ENCODE measurements at places on chromosomes 3 and 15.

GRCh38 chr15:54987881-54988280, 208.9 kb downstream of the RSL24D1 start:
- DNase-seq = no peak

GRCh38 chr3:28124882-28125281, 116.5 kb upstream of the CMC1 start:
- no peak for DNase-seq

- no peak for DNase-seq
Observed at GRCh38 chr3:112736805-112737566, 96.0 kb upstream of the CCDC80 start.

DNA sequence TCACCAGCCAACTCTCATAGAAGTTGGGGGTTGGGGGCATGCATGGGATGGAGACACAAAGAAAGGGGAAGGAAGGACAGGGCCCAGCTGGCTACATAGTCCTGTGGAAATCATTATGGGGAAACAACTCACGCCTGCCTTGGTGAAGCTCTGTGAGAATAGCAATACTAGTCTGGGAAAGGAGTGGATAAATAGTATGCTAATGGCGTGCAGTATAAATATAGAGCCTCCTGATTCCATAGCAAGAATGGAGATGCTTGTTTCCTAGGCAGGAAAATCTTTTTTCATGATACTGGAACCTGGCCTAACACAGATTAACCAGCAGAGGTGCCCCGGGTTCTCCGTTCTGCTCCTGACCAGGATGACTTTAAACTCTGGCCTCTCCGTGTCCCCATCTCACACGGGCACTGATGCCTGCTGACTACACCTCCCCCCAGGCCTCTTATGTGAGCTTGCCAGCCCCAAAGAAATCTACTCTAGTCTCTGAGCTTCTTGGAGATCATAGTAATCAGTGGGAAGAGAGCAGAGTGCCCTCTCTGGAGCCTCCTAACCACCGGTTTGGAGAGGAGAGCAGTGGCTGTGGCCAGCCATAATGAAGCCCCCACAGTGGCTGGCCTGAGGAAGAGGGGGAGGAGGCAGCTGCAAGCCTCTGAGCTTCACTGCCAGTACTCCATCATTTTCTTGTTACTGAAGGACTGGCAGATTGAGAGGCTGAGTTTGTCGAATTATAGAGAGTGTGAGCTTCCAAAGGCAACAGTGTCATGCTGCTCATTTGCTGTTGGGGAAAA, 355.0 kb upstream of the SEMA6D start:
- no peak for DNase-seq

- no peak for DNase-seq
Observed at GRCh38 chr3:61650276-61650675, 88.9 kb downstream of the PTPRG start.

DNA sequence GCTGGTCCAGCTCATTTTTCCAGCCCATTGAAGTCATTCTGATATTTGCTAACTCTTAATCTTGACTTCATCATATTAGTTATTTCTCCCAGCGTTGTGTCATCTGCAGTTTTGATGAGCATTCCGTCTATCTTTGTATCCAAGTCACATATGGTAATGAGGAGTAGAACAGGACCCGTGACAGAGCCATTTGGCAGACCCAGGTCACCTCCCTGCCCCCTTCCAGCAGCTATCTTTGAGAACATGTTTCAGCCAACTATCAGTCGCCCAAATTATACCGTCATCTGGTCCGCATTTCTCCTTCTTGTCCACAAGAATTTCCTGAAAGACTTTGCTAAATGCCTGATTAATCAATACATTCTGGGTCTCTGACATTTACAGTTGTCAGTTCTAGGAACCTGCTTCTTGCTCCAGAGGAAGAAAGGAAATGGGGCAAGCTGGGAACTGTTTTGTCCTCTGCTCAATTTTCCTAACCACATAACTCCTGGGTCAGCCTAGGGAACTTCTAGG, 347.1 kb upstream of the NR2E3 start:
- no peak for DNase-seq

- no peak for DNase-seq
Observed at GRCh38 chr15:40091861-40092255, 16.8 kb downstream of the BMF start.

GRCh38 chr3:188421836-188422540, 268.0 kb downstream of the LPP start:
- no peak for DNase-seq

DNA sequence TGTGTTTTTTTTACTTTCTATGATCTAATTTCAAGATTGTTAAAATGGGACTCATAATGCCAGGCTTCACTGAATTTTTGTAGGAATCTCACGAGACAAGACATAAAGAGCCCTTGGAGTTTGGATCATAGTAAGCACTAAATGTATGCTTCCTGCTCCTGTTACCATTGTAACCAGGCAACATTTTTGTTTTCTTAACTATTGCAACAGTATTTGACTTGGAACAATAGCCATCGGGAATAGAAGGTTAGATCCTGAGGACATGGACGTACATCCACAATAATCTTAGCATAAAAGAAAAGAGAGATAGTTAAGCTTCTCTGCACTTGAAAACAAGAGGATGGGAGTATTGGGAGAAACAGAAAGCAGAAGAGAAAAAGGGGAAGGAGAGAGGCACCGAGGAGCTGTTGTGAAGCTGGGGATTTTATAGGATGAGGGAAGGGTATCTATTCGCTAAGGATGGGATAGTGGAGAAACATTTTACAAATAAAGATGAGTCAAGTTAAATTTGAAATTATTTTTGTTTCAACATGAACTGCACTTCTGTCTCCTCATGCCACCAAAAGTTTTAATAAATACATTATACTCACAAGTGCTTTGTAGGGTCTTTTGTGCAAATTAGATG, 131.4 kb downstream of the TMCO5A start:
- DNase-seq = no peak

- no peak for DNase-seq
Observed at GRCh38 chr3:115162759-115163158, 15.7 kb upstream of the ZBTB20 start.

- no peak for DNase-seq
Observed at GRCh38 chr3:8567784-8568575, 66.4 kb downstream of the LMCD1 start.
